NCI-H69 (cell line): ENCODE measurements at places on chromosomes 16 and 17.

GRCh38 chr16:74309789-74310781 is 13.5 kb downstream of the PSMD7 start:
- peak; percentile 57 for DNase-seq

DNA sequence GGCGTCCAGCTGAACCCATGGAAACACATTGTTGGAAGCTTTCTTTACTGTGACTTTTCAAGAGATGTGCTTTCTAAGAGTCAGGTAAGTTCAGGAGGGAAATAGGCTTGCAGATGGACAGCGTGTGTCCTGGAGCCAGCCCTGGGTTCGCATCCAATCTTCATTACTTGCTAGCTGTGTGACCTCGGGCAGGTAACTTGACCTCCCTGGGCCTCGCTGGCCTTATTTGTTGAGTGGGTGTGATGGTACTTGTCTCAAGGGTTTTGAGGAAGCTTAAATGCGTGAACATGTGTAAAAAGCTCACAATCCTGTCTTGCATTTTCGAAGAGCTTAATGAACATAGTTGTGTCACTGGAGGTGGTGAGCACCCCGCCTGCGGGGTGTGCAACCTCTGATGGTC is 11.8 kb downstream of the ADGRG1 start:
- no peak for DNase-seq

- DNase-seq = peak; percentile 82
These were observed 9.4 kb upstream of the NPTX1 start for GRCh38 chr17:80485846-80486245.

DNA sequence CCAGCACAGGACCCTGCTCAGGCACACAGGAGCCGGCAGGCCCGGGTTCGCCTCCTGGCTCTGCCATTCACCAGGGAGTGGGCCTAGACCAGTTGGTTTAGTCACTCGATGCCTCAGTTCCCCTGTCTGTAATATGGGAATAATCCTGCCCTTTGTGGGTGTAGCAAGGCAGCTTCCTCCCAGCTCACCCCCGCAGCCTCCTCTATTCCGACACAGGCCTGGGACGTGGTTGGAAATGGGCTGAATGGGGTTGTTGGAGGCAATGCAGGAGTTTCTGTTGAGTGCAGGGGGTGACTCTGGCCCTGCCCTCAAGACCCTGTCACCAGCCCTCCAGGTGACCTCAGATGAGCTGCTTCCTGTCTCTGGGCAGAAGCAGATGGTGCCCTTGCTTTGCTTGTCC is 19.8 kb downstream of the SLC5A10 start:
- DNase-seq = no peak

- peak; percentile 99 for DNase-seq
These were observed 417.8 kb upstream of the CCL2 start for GRCh38 chr17:33837281-33837680.

DNA sequence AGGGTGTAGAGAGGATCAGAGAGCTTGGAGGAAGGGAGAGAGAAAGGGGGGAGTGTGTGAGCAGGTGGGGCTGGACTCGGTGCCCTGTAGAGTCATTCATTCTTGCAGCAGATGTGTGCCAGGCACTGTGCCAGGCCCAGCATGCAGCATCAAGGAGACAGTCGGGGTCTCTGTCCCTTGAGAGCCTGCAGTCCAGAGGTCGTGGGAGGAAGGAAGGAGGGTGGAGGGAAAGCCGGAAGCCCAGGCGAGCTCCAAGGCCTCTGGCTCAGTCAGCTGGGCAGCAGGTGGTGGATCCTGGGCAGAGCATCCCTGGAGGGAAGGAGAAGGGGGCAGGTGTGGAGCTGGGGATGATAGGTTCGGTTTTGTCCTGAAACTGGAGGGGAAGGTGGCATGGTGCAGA is 27.5 kb downstream of the EPN2 start:
- DNase-seq = peak; percentile 86

DNA sequence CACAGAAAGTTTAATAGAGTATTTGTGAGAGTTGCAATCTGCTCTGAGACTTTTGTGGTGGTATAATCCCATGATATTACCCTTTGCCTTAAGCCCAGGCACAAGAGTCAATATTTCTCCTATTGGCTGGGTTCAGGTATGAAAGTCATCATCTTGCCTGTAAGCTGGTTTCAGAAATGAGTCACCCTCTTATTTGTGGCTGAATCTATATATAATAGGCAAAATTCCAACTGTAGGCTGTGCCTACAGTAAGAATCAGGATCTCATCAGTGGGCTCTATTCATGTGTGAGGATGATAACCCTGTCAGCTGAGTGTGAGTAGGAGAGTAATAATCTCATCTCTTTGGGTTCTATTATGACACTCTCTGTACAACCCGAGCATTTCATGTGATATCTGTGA is 2103.1 kb downstream of the TP53TG3F start:
- no peak for DNase-seq

- peak; percentile 58 for DNase-seq
These were observed 19.7 kb upstream of the SLC47A1 start for GRCh38 chr17:19513897-19514488.

GRCh38 chr17:15516150-15516549 is 47.1 kb downstream of the TVP23C start:
- DNase-seq = no peak

DNA sequence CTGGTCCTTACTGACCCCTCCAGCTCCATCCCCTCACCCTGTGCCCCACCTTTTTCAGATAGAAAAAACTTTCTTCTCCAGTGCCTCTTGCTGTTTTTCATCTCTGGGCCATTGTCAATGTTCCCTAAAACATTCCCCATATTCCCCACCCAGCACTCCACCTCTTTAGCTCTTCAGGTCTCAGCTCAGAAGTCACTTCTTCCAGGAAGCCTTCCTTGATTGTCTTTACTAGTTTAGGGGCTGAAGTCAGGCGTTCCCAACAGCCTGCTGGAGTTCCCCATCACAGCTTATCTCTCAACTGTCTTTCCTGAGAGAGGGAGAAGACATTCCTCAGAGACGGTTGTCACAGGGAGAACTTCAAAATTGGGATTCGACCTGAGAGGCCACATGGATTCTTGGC is 1.3 kb upstream of the MMP2 start:
- DNase-seq = no peak

- DNase-seq = no peak
These were observed 2.6 kb downstream of the LRRC75A start for GRCh38 chr17:16489431-16489830.

DNA sequence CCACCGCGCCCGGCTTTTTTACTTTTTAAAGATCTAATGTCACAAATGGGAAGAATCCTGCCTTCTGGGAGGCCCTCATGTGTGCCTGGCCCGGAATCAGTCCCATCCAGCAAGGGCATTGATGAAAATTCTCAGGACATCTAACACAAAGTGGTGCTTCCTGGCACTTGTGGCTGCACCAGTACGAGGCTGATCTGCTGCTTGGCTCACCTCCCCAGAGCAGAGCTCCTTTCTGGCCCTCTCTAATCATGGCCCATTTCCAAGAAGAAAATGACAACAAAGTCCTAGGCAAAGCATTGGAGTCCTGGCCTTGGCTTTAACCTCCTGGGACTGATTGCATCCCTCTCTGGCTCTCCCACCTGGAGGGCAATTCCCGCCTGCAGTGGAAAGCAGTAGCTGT is 50.7 kb upstream of the SIAH1 start:
- DNase-seq = no peak

DNA sequence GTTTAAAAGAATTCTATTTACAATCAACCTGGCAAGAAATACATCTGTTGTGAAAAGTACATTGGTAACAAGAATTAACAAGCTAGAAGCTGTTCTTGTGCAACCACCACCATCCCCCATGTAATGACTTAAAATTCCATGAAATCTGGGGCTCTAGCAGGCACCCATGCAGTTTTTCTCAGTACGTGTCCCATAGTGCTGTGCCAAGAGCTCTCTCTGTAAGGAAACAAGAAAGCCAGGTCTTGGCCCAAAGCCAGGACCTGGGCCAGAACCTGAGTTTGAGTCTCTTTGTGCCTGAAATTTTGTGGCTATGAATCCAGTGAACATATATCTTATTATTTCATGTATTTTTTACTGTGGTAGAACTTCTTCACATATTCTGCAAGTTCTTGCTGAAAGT is 46.6 kb downstream of the NUP93 start:
- DNase-seq = peak; percentile 45

DNA sequence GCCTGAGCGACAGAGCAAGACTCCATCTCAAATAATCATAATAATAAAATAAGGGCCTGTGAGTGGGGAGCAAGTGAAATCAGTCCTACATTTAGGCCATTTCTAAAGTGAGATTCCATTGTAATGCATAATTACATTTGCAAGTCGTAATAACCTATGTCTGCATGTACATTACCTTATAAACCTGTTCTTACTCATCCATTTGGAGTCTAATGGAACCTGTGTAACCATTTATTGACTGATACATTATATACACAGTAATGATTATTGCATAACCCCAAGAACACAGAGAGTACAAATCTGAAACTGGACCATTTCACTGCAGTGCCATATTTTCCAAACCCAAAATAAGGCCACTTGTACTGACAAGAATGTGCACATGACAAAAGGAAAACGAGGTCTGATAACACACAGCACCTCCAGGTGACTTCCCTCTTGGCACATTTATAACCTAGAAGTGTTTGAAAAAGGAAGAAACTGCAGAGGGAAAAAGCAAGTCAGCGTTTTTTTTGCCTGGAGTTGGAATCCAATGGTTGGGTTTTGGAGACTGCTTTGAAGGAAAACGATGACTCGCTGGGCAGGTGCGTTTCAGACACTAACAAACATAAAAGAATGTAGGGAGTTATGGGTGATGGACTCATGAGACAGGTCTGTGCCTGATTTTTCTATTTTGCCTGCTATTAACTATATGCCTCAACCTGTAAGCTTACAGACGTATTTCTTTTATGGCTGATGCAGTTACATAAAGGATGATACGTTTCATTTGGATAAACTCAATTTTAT is 63.6 kb upstream of the KIFC3 start:
- DNase-seq = no peak

- DNase-seq = no peak
These were observed 573 bp downstream of the CTDNEP1 start for GRCh38 chr17:7250695-7251627.

DNA sequence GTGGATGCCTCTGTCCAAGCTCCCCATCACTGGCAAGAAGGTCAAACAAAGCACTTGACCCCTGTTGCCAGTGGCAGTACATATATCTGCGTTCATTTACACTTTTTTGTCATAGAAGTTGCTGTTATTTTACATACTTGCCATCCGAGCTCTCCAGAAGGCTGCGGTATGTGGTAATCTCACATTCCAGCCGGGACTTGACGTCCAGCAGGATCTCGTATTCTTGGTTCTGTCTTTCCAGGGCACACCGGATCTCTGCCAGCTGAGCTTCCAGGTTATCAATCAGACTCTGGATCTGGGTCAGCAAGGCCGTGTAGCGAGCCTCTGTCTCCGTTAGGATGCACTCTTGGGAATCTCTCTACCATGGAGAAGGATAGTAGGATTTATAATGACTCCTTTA is 6.6 kb downstream of the KRT39 start:
- no peak for DNase-seq

GRCh38 chr17:81394921-81395599 is at the start of gene BAHCC1:
TSS of gene BAHCC1 (plus strand) at chr17:81395457. CDS start at chr17:81399740, 4,283 bp downstream.
- peak; percentile 100 for DNase-seq

DNA sequence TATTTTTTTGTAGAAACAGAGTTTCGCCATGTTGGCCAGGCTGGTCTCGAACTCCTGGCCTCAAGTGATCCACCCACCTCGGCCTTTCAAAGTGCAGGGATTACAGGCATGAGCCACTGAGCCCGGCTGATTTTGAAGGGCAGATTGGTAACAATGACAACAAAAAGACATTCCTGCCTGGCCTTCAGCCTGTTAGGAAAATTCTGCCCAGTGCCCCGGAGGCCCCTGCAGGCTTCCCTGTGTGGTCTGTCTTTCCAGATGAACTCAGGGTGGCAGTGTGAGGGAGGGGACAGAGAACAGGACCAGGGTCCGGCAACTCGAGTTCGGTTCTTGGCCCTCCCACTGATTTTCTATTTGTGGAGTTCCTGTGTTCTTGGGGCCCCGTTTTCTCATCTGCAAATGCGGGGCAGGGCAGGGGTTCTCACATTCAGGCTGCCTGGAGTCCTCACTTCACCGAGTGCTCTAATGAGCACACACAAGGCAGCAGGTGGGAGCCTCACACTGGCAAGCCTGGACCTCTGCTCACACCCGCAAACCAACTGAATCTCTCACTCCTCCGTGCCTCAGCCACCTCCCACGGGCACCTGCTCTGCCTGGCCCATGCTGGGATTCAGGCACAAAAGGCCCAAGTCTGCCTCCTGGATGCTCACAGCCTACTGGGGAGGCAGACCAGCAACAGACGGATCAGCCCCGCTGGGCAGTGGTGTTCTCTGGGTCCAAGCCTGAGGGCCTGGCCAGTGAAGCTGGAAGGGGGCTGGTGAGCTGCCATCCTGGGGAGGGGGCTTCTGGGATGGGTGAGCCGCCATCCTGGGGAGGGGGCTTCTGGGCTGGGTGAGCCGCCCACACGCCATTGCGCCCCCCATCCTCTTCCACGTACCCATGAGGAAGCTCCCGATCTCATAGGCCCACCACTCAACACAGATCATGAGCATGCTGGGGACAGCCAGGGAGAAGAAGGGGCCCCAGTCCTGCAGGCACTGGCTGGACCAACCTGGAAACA is 10.3 kb downstream of the SLC47A2 start:
- peak; percentile 35 for DNase-seq
